ELR (cell line): ENCODE measurements at places on chromosomes 6 and 20.

GRCh38 chr20:17624070-17624469 lies 54.2 kb downstream of the DSTN start:
- no peak for DNase-seq

DNA sequence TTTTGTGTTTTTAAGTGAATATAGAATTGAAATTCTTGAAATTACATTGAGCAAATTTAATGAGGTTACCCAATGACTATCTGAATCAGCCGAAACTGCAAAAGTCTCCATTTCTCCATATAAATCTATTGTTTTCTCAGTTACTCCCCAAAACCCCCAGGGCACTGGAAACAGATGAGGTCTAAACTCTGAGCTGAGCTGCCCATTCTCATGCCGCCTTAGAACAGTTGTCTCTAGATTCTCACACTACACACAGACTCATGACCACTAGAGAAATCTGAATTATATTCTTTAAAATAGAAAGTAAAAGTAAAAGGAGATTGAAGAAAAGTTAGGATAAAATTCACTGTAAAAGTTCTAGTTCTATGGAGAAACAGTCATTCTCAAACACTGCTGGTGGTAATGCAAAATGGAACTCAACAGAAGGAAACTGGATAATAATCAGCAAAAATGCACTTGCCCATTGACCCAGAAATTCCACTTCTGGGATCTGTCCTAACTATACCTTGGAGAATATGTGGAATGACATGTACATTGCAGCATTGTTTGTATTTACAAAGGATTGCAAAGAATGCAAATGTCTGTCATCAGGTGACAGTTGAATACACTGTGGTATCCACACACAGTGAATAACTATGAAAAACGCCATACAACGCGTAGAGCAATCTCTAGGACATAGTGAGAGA lies 125.5 kb downstream of the IPCEF1 start:
- no peak for DNase-seq

GRCh38 chr6:135814043-135814442 lies 37.5 kb upstream of the PDE7B start:
- no peak for DNase-seq

DNA sequence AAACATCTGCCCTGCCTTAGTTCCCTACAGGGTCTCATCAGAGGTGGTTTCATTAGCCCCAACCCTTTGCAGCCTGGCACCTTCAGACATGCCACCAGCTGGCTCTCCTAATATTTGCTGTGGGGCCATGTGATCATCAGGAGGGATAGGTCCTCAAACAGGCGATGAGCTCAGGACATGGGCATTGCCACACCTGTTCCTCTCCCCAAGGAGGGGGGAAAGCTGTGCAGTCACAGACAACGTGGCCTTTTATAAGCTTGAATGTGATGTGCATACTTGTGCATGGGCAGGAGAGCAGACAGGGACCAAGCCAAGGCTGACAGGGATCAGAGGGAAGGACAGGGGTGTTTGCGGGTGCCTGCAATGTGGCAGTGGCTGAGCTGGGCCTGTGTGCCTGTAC lies 78.8 kb upstream of the ZNFX1 start:
- DNase-seq: no peak

GRCh38 chr6:157110607-157111006 lies 212.7 kb downstream of the TMEM242 start:
- peak; percentile 45 for DNase-seq

DNA sequence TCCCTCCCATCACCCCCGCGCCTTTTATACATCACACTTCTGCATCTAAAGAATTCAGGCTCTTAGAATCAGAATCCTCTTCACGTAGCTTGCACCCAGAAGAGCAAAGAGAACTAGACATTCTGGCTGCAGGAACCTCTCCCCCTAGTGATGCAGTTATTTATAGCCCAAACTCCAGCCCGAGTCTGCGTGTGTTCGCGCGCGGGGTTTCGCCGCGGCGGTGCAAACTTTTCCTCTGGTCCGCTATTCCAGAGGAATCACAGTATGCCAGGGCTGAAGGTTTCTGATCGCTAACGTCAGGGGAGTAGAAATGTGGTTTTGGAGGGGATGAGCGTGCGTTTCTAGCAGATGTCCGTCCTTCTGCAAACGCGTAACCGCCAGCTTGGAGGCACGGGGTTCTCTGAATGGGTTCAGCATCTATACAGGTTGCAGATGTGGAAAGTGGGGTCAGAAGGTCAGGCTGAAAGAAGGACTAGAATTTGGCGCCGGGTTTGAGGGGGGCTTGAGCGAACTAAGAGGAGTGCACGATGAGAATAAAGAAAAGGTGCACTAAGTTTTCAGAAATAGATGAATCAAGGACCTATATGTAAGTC lies 1.8 kb downstream of the EPHA7 start:
- DNase-seq: no peak
